Motor neuron (in vitro differentiated cells): ENCODE measurements at places on chromosomes 5 and 9. TPM values are rescaled to one million over a fixed set of nuclear protein-coding genes. Genes with fewer than 3 reads are reported as not detected.

The CCNJL gene
- 0.13 and 0.89 TPM in 2 replicates for total RNA-seq

The OTP gene
- total RNA-seq, result 0.27 TPM in 1 of 2 replicates, not detected in the other

The CYLC2 gene
- total RNA-seq, result not detected in 2 replicates

The DOCK2 gene
- 0.50 and 1.2 TPM in 2 replicates for total RNA-seq

The SPAG8 gene
- 2.8 and 3.2 TPM in 2 replicates for total RNA-seq

The RNF44 gene
- 28.2 and 29.2 TPM in 2 replicates for total RNA-seq

The FCN1 gene
- total RNA-seq, result 0.11 and 0.45 TPM in 2 replicates

The SGCD gene
- total RNA-seq, result 48.2 and 56.9 TPM in 2 replicates

The SAXO1 gene
- 0.31 and 1.0 TPM in 2 replicates for total RNA-seq

The ZNF366 gene
- total RNA-seq, result 0.09 and 0.17 TPM in 2 replicates

The PRKACG gene
- total RNA-seq, result 0.16 TPM in 1 of 2 replicates, not detected in the other

The DND1 gene
- not detected in 2 replicates for total RNA-seq

The DBH gene
- total RNA-seq, result 0.31 TPM in 1 of 2 replicates, not detected in the other

The FAM221B gene
- 0.18 and 1.4 TPM in 2 replicates for total RNA-seq

The NEUROG1 gene
- not detected in 2 replicates for total RNA-seq

The DYNC2I2 gene
- 62.7 and 66.5 TPM in 2 replicates for total RNA-seq

The ACOT12 gene
- 6.5 and 8.8 TPM in 2 replicates for total RNA-seq

The ANKRD34B gene
- total RNA-seq, result 0.16 and 0.27 TPM in 2 replicates

The PLAC8L1 gene
- total RNA-seq, result 0.87 TPM in 1 of 2 replicates, not detected in the other

The SHISAL2B gene
- 0.22 TPM in 1 of 2 replicates, not detected in the other for total RNA-seq

The CMYA5 gene
- total RNA-seq, result 0.27 and 0.69 TPM in 2 replicates

The ADCY2 gene
- 0.09 and 3.5 TPM in 2 replicates for total RNA-seq

The PCDHB13 gene
- 5.5 and 7.0 TPM in 2 replicates for total RNA-seq

The PCDH1 gene
- 28.1 and 29.4 TPM in 2 replicates for total RNA-seq

The NDUFB6 gene
- 52.8 and 60.8 TPM in 2 replicates for total RNA-seq

The CARTPT gene
- total RNA-seq, result not detected in 2 replicates

The C5orf58 gene
- total RNA-seq, result 11.4 and 11.6 TPM in 2 replicates

The PCDHGA2 gene
- 1.0 and 1.5 TPM in 2 replicates for total RNA-seq

The MVB12B gene
- total RNA-seq, result 33.7 and 33.8 TPM in 2 replicates

The SLC25A2 gene
- 0.14 and 0.21 TPM in 2 replicates for total RNA-seq

The CD180 gene
- total RNA-seq, result 0.04 and 0.05 TPM in 2 replicates

The SEMA5A gene
- total RNA-seq, result 43.4 and 68.1 TPM in 2 replicates

The SLC6A7 gene
- total RNA-seq, result 0.50 TPM in 1 of 2 replicates, not detected in the other

The ZNF883 gene
- total RNA-seq, result 1.1 and 2.4 TPM in 2 replicates

The CXCL14 gene
- total RNA-seq, result 0.16 TPM in 1 of 2 replicates, not detected in the other

The SAPCD2 gene
- total RNA-seq, result 5.5 and 5.6 TPM in 2 replicates

The STPG3 gene
- total RNA-seq, result 1.3 and 4.9 TPM in 2 replicates
